ENCODE measurements at places on chromosomes 2 and 18. TPM values are rescaled to one million over a fixed set of nuclear protein-coding genes. Genes with fewer than 3 reads are reported as not detected.
A peak's percentile ranks its signal among the peaks of the same experiment; 100 is the strongest.

The FNDC4 gene
- 15.2 TPM for total RNA-seq

The IGFBP5 gene
- 0.51 TPM for total RNA-seq

The FSHR gene
- not detected for total RNA-seq

DNA sequence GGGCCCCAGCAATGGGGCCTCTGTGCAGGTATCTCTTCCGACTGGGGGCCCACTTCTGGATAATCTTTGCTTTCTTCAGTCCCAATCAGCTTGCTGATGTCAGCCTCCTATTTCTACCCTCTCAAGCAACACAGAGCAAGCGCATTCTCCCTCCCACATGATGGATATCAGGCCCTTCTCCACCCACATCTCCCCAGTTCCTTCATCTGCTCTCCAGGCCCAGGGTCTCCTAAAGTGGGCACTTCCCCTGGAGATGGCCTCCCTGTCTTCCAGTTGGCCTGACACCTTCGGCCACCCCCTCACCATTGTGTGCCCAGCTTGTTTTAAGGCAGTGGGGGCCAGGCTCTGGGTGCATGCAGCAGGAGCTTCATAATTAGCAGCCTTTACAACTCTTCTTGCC lies 96.6 kb upstream of the MCFD2 start:
- DNase-seq: no peak

- DNase-seq: no peak
Observed at GRCh38 chr2:158723181-158723838, 71.8 kb upstream of the DAPL1 start.

GRCh38 chr2:142472382-142472781 lies 341.6 kb upstream of the LRP1B start:
- DNase-seq: no peak

GRCh38 chr2:60368456-60368855 lies 185.0 kb downstream of the BCL11A start:
- DNase-seq: no peak

DNA sequence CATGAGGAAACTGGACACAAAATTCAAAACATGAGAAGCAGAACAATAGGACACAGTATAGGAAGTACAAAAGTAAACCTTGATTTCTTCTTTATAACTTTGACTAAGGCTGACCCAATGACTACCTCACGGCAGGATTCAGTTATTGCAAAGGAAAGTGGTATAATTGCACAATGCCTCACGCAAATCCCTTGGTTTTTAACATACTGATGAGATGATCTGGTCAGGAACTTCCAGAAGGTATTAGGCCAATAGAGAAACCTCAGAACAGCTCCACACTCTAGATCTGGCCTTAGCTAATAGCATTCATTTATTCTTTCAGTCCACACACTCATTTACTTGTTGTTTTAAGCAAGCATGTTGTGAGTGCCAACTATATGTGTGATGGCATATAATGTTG lies 1526.9 kb upstream of the ACVR2A start:
- DNase-seq: no peak

DNA sequence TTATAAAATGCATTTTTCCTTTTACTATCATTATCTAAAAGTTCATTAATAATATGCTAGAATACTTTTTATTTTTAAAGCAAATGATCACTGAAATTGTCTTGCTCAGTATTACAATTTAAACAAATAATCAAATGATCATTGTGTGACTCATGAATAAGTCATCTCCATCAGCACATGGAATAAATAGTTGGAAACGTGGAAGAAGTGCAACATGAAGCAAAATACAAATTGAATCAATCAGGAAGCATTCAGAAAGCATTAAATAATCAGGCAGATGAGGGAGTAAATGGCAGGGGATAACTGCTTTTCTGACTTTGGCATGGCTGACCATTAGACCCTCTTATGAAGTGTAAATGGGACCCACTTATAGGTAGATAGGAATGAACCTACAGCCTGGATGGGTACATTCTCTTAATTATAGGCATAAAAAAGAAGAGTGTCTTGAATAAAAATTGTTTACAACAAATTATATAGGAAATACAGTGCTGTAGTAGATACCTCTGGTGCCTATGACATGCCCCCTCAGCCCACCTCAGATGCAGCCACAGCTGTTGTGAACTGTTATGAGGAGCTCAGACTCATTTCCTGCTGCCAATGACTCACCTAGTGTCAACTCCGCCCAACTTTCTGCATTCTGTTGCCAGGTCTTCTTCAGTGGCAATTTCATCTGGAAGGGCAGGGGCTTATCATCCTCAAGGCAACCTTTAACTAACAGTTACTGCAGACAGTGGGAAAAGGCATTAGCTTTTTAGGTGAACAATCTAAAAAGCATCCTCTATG lies 936.0 kb downstream of the TRIB2 start:
- DNase-seq: no peak

GRCh38 chr2:203804764-203805485 lies 62.6 kb upstream of the CTLA4 start:
- no peak for DNase-seq

DNA sequence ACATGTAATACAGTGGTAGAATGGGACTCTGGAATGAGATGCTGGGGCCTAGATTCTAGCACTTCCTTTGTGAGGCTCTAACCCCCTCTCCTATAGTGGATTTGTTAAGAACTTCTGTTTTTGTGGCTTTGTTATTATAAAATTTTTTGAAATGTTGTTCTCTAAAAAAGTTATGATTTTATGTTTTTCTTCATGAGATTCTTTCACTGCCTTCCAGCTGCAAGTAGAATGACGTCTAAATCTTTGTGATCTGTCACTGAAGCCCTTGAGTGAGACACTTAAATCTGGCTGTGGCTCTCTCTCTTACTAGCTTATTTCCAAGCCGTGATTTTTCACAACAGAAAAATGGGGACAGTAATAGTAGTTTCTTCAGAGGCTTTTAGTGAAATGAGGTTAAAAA lies 1.6 kb downstream of the CASP8 start:
- DNase-seq: no peak

GRCh38 chr2:159249990-159250715 lies 36.4 kb downstream of the WDSUB1 start:
- DNase-seq: no peak

- no peak for DNase-seq
Observed at GRCh38 chr2:54604871-54605270, 118.6 kb upstream of the EML6 start.

DNA sequence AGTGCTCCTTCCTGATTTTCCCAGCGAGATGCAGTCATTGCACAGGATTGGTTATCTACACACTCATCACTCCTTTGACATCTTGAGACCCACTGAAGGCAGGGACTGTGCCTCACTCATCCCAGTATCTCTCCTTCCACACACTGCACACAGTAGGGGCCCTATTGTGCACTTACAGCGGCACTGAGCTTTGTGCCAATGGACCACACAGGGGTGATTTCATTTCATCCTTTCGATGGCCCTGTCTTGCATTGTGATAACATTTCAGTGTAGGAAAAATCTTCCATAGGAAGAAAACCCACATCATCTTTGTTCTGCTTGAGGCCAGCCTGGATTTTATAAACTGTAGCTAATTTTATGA lies 11.0 kb upstream of the LRRFIP1 start:
- DNase-seq: no peak

GRCh38 chr2:186772579-186772978 lies 76.4 kb downstream of the ZSWIM2 start:
- DNase-seq: no peak

GRCh38 chr2:15732341-15733077 lies 140.8 kb downstream of the DDX1 start:
- peak; percentile 52 for DNase-seq

DNA sequence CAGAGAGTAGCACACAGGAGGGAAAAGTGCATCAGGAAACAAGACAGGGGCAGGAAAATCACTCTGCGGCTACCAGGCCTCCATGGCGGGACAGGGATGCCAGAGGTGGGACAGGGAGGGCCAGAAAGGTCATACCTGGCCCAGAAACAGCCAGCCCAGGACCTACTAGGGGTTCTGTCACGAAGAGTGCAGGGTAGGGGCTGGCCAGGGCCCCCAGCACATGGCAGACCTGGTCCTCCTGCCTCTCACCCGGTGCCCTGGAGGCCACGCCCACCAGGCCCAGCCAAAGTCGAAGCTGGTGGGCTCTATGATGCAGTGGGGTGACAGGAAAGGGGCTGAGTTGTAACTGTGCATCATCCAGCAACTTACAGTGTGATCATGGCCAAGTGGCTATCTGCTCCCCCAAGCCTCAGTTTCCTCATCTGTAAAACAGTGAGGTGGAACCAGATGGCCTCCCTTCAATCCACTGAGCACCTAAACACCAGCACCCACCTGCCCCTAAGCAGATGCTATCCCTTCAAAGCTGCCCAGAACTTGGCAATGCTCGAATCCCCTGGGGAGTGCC lies 10.6 kb downstream of the CYP26B1 start:
- no peak for DNase-seq

DNA sequence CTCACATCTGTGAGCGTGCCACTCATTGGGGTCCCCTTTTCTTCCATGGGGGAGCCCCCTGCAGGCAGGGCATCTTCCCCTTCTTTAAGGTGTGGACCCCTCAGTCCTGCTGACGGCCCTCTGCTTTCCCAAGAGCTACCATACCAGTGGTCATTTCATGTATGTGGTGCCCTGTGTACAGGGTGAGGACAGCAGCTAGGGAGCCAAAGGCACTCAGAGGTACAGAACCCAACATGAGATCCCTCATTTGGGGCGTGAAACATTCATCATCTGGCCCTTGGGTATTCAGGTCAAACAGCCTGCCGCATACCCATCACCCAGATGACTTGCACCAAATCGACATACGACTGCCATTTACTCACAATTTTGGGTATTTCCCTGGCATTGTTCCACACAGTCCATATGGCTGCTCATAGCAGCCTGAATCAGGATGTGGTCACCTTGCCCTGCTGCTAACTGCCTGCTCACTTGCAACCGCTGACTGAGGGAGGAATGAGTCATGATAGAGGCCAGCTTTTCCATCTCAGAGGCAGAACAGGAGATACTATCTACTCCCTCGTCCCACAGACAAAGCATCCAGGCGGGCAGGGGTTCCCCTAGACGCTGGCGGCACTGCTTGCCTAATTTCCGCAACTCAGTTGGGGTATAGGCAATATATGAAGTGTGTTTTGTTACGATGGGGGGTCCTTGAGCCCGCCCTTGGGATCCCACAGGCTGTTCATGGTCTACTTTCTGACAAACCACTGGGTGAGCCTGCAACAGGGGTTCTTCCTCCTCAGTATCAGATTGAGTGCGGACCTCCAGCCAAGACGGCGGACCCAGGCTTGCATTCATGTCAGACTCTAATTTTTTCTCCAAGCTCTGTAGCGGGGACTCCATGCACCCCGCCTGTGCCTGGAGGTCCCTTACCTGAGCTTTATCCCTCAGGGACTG lies 228.6 kb downstream of the SATB2 start:
- DNase-seq: no peak

GRCh38 chr2:8840475-8841091 lies 3.2 kb upstream of the KIDINS220 start:
- DNase-seq: no peak

DNA sequence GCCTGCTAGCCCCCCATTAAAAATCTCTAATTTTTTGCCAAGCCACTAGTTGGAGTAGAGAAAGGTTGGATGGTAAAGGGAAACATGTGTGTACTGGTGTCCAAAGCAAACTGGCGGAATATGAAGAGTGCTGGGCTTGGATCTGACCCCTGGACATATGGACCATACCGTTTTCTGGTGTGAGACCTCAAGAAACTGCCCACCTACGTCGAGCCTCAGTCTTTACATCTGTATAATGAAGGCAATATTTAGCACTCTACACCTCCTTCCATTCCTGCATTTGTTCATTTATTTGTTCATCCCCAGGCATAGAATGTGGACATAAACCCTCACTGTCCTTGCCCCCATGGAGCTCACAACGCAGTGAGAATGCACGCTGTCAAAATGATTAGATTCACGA lies 142.4 kb downstream of the RHBDD1 start:
- no peak for DNase-seq

DNA sequence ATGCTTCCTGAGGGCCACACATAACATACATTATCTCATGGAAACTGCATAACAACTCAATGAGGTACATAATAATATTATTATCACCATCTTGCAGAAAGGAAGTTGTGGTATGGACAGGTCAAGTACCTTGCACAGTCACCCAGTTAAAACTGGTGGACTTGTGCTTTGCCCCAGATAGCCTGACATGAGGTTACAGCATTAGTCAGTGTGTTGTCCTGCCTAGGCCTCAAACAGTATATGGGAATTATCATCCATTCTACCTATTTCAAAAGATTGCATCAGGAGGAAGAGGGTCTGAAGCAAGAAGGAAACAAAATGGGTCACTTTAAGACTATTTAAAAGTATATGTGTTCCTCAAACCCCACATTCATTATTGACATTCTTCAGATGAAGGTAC lies 5.4 kb upstream of the ANTXR1 start:
- DNase-seq: no peak

- no peak for DNase-seq
Observed at GRCh38 chr2:21165350-21165749, 41.6 kb downstream of the TDRD15 start.

GRCh38 chr2:69304656-69305055 lies 82.4 kb downstream of the GFPT1 start:
- DNase-seq: no peak

DNA sequence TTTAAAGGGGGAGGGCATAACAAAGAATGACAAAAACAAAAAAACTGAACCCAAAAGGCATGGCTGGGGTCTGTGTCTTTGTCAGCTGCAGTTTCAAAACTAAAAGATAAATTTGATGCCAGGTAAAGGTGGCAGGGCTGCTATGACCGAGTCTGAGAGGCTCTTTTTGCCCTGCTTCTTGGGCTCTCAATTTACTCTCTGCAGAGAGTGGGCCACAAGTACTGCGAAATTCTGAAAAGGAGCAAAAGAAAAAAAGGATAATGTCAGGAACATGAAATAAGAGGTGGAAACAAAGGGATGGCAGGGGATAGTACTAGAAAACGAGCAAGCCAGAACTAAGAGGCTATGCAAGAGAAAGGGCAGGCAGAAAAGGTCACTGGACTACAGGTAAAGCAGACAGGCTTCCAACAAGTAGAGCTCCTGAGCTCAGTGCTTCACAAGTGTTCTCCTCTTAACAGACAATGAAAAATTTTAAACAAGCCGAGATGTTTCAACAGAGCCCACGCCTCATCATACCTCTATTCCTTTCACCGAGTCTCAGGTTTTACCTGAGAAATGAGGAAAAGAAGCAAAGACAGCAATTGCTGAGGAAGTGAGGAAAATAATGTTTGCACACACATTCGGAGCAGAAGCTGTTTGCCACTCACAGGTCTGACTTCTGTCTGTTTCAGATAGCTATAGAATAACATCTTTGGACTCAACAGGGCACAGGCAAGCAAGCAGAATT lies 7.3 kb downstream of the IRS1 start:
- no peak for DNase-seq

- DNase-seq: no peak
Observed at GRCh38 chr2:133097666-133098065, 427.7 kb upstream of the LYPD1 start.

DNA sequence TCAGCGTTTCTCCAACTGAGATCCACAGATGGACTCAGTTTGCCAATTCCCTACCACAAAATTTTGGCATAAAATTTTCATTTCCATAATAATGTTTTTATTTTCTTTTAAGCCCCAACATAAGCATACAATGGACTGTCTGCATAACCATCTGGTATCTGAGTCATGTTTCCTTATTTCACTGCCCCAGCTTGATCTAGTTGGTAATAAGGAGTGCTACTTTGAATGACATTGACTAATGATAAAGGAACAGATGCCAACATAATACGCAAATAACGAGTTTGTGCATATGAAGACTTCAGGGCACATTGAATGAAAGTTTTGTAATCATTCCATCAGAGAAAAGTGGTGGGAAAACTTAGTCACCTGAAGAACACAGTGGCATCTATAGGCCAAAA lies 8.8 kb upstream of the MBD2 start:
- no peak for DNase-seq

Data from glutamatergic neuron (in vitro differentiated cells).